ENCODE measurements at places on chromosomes 7 and 10.

DNA sequence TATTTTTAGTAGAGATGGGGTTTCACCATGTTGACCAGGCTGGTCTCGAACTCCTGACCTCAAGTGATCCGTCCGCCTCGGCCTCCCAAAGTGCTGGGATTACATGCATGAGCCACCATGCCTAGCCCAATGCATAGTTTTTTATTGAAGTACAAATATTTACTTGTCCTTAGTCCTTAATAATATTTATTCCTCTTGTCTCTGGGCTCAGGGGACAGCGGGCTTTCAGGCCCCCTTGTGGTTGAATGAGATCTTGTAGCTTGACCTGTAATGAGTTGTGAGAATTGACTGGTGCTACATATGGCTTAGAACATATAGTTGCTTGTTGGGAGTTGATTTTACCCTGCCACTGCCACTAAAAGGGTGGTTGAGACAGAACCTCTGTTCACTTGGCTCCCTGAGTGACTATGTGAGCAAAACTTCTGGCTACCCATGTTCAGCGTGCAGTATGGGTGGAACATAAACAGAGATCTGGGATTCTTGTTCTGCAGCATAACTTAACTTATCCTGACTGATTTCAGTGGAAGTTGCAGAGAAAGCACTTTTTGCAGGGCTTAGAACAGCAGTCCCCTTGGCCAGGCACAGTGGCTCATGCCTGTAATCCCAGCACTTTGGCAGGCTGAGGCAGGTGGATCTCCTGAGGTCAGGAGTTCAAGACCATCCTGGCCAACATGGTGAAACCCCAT, 14.9 kb downstream of the CCL26 start:
- DNase-seq, result peak; percentile 59

DNA sequence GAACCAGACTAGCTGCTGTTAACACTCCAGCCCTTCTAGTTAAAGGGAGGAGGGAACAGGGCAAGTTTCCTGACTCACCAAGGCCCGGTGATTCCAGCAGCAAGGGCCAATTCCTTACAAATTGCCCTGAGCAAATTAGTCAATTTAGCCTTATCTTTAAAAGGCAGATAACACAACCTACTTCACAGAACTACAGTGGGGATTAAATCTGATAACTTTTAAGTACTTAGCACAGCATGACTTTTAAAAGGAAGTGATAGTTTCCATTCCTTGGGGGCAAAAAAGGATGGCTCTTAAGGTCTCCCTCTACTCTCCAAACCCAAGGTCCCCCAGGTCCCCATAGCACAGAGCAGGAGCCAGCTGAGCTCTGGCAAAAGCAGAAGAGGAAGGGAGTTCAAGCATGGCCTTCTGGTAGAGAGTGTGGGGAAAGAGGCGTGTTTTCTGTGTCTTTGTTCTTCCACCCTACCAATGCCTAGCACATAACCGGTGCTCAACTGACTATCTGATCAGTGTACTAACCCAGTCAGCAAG, 4.0 kb downstream of the CDCA7L start:
- DNase-seq, result peak; percentile 57

- no peak for DNase-seq
These were observed 366.4 kb downstream of the INHBA start for GRCh38 chr7:41336455-41336952.

DNA sequence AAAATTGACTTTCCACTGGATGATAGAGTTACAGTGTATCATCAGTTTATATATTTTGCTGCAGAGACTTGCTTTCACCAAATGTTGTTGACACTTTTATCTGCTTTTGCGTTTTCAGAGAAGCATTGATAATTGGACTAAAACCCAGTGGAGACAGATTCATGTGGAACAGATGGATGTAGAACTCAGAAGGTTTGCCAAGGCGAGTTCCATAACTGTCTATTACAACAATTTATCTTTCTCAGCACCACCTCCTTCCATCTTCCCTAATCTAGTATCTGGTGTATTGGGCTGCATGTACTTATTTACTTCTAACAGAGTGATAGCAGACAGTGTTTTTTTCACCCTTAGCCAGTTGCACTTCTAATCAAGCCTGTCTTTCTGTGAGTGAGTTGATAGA, 73.3 kb downstream of the DNAH11 start:
- DNase-seq, result no peak

GRCh38 chr10:61257956-61258496, 195.2 kb downstream of the TMEM26 start:
- DNase-seq, result no peak

DNA sequence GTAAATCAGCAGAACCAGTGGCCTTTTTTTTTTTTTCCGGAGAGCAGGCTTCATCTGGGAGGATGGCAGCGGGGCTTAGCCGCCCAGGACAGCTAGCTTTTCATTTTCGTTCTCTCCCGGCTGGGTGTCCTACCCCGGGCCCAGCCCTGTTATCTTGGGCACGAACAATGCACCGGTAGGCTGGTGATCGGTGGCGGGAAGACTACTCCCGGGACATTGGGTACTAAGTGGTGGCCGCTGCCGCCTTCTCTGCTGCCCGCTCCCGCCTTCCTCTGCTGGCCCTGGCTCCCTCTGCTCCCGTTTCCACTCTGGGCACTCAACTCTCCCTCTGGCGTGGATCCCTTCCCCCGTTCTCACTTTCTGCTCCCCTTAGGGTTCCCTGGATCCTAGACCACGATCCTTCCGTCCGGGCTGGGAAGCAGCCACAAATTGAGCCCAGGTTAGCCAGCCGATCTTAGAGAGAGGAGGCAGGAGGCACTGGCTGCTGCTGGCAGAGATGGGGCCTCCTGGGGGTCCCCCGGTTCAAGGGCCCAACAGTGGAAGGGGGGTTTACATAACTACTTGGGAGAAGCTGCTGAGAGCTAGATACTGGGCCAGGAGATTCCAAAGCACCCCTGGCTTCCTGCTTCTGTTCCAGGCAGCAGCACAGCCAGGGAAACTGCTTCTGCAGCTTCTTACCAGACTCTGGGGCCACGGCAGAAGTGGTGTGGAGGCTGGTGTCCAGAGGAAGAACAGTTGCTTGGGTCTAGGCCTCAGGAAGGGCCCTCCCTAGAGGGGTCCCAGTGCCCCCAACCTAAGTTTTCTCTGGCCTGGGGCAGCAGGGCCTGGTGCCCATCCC, 1.8 kb downstream of the TLX1 start:
- no peak for DNase-seq

DNA sequence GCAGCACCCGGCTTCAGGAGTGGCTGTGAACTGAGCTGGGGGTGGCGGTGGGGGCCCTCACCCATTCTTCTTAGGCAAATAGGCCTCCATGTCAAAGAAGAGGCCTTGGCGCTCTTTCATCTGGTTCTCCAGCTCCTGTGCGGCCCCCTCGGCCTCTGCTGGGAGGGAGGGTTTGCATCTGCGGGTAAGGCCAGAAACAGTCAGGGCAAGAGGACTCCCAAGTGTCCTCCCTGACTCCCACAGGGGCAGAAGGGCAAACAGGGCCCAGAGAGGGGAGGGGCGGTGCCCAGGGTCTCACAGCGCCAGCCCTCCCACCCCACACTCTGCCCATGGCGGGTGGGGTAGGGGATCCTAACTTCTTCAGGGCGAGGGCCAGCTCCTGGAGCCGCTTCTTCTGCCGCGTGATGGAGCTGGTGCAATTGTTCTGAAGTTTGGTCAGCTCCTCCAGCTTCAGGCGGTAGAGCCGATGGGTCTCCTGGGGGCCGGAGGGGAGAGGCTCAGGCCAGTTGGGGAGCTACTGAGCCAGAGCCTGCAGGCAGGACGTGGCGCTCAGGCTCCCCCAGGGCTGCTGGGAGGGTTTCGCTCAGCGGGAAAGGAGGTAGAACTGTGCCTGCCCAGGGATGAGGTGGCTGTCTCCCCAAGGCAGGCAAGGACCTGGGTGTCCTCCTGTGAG, 2.2 kb downstream of the TMEM120A start:
- DNase-seq, result no peak

DNA sequence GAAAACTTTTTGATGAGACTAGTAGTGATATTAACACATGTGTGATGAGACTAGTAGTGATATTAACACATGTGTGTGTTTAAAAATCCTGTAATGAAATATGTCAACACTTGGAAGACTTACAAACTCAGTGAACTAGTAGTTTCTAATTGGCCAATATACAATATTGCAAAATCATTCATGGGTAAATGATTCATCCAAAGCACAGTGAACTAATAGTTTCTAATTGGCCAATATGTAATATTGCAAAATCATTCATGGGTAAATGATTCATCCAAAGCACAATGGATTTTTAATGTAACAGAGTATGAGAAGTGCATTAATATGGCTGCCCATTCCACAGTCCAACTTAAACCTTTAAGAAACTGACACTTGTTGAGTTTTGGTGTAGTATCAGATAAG, 77.8 kb downstream of the ATAD1 start:
- DNase-seq, result no peak

- no peak for DNase-seq
These were observed 42.9 kb downstream of the SH3PXD2A start for GRCh38 chr10:103812432-103812831.

- no peak for DNase-seq
These were observed 8.4 kb downstream of the PLXDC2 start for GRCh38 chr10:19824381-19825342.

GRCh38 chr7:75986147-75986781, 8.1 kb downstream of the TMEM120A start:
- no peak for DNase-seq

DNA sequence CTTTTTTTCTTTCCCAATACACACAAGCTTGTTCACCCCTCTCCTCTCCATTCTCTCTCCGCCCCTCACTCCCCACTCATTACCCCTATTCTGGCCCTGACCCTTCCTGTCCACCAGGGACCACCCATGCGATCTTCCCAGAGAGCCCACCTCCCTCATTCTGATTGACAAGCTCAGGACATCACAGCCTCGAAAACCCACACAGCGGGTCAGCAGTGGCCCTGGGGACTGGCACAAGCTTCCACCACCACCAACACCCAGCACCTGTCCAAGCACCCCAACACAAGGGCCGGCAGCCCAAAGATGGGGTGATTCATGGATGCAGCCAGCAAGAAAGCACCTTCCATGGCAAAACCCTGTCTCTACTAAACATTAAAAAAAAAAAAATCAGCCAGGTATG, 50.0 kb upstream of the USP6NL start:
- no peak for DNase-seq

DNA sequence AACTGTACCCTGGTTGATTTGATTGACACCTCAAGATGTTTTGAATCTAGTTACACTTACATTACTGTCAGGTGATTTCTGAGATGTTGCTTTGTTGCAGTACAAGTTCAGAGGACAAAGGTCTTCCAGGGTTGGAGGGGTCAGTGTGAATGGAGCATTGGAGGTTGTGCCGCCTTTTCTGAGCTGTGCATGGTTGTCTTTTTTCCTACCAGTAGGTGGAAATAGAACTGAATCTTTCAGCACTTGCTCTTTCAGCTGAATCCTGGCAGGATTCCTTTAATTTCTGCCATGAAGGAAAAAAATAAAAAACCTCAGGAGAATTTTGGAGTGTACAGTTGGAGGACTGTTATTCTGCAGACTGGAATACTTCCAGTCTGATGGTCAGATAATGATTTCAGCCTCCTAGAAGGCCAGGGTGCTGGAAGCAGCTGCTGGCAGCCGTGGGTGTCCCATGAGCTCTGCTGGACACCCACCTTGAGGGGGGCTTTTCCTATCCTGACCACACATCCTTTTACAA, 82.7 kb downstream of the PLCE1 start:
- DNase-seq, result peak; percentile 80

GRCh38 chr7:139183878-139184338, 47.1 kb upstream of the UBN2 start:
- DNase-seq, result no peak

- DNase-seq, result no peak
These were observed 828 bp upstream of the MALSU1 start for GRCh38 chr7:23298141-23298881.

- no peak for DNase-seq
These were observed 40.0 kb downstream of the FIGNL1 start for GRCh38 chr7:50409856-50410745.

- no peak for DNase-seq
These were observed 139.8 kb upstream of the TNS3 start for GRCh38 chr7:47721670-47722069.

DNA sequence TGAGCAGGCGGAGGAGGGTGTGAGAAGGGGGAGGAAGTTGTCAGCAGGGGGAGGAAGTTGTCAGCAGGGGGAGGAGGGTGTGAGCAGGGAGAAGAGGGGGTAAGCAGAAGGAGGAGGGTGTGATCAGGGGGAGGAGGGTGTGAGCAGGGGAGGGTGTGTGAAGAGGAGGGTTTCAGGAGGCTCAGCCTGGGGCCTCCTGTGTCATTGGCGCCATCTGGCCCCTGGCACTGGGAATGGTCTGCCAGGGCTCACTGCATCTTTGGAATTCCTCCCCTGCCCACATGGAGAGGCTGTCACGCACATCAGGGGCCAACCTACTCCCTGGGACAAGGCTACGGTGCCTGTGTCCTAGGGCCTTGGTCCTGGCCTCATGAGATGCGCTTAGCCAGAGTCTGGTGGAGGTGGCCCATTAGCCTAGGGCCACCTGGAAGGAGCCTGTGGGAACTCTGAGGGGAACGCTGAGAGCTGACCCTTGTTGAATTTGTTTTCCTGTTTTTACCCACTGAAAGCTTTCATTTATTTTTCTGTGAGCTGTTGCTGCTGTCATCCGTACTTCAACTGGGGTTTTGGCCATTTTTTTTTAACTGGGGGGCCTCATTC, 18.0 kb downstream of the CAMK2B start:
- DNase-seq, result peak; percentile 53

DNA sequence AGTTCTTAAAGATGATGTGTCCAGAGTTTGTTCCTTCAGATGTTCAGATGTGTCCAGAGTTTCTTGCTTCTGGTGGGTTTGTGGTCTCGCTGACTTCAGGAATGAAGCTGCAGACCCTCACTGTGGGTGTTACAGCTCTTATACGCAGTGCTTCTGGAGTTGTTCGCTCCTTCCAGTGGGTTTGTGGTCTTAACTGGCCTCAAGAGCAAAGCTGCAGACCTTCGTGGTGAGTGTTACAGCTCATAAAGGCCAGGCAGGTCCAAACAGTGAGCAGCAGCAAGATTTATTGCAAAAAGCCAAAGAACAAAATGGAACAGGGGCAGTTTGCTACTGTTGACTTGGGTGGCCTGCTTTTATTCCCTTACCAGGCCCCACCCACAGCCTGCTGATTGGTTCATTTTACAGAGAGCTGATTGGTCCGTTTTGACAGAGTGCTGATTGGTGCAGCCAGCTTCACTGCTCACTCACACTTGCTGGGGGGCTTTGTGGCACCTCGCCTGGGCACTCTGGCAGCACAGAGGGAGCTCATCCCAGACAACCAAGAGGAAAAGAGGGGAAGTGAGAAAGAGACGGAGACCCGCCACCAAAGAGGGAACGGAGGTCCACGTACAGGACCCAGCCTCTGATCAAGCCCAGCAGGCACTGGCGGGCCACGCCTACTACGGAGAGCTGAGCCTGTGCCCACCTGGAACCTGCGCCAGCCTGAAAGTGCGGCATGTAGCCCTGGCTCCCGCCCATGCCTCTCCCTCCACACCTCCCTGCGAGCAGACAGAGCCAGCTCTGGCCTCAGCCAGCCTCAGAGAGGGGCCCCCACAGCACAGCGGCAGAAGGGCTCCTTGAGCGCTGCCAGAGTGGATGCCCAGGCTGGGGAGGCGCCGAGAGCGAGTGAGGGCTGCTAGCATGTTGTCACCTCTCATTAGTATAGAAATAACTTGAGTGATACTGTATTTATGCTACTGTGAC, 55.8 kb upstream of the SEMA3C start:
- DNase-seq, result no peak

Data from stomach (tissue), 19 donors.